Activated naive CD4-positive, alpha-beta T cell treated with Interleukin-2 at 50 U/mL for 16 hours (primary cell): ENCODE measurements at places on chromosomes 5 and 9.

DNA sequence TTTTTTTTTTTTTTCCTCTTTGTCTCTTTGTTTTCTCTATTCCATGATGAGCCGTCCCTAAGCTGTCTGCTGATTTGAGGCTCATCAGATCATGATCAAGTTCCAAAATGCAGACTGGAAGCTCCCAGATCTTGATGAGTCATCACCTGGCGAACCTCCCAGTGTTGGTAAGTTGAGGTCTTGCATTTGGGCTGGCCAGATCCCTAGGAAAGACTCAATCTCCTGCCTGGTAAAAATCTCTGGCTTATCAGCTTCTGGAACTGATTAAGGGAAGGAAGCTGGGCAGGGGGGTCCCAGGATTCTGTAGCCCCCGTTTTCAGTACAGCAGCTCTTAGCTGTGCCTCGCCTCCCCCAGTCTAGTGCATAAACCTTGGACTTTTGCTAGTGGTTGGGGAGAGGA, 69.0 kb downstream of the TSPAN17 start:
- DNase-seq, result no peak

DNA sequence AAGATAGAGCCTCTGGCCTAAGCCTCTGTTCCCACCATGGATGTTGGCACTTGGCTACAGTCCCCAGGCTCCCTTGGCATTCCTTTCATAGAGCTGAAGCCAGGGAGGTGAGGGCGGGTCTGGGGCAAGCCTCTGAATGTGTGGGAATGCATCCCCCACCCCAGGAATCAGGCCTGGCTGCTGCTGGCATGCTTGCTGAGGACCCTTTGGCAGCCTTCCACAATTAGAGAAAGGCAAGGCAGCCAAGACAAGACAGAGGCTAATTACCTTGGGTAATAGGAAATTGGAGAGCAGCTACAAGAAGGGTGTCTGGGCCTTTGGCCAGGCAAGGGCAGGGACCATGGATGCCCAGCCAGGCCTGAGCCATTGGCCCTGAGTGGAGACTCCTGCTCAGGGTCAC, 204.4 kb upstream of the TRIM32 start:
- DNase-seq, result no peak

GRCh38 chr9:16331031-16331430, 539.4 kb downstream of the BNC2 start:
- DNase-seq, result no peak

GRCh38 chr9:93456504-93456903, 3.1 kb upstream of the FAM120AOS start:
- no peak for DNase-seq

DNA sequence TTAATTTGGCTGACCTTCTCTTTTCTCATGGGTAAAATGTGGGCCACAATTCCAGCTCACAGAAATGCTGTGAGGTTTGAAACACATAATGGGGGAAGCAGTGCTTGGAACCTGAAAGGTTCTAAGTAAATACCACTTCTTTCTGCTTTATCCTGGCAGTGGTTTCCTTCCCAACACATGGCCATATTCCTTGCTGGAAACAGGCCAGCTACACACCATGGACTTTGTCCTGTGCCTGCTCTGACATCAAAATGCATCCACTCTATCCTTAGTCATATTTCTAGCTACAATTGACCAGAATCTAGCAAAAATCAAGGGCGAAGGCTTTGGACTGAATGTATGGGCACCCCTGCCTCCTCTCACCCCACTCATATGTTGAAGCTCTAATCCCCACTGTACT, 93.1 kb upstream of the TRPC7 start:
- no peak for DNase-seq
